SK-MEL-5 (cell line): ENCODE measurements at places on chromosomes 4 and X. TPM values are rescaled to one million over a fixed set of nuclear protein-coding genes. Genes with fewer than 3 reads are reported as not detected.

DNA sequence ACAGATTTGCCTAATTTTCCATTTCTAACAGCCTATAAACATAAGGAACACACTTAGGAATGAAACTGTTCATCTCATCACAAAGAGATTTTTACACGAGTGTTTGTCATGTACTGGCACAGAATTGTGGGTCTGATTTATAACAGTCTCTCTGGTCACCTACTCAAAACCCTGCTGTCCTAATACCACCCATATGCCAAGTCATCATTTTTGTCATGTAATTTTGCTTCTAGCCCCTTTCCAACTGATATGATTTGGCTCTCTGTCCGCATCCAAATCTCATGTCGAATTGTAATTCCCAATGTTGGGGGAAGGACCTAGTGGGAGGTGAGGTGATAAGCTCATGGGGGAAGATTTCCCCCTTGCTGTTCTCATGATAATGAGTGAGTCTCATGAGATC is 284.1 kb upstream of the SLITRK2 start:
- DNase-seq = no peak

- DNase-seq = peak; percentile 53
These were observed 230.8 kb downstream of the TMEM47 start for GRCh38 chrX:34426334-34426733.

DNA sequence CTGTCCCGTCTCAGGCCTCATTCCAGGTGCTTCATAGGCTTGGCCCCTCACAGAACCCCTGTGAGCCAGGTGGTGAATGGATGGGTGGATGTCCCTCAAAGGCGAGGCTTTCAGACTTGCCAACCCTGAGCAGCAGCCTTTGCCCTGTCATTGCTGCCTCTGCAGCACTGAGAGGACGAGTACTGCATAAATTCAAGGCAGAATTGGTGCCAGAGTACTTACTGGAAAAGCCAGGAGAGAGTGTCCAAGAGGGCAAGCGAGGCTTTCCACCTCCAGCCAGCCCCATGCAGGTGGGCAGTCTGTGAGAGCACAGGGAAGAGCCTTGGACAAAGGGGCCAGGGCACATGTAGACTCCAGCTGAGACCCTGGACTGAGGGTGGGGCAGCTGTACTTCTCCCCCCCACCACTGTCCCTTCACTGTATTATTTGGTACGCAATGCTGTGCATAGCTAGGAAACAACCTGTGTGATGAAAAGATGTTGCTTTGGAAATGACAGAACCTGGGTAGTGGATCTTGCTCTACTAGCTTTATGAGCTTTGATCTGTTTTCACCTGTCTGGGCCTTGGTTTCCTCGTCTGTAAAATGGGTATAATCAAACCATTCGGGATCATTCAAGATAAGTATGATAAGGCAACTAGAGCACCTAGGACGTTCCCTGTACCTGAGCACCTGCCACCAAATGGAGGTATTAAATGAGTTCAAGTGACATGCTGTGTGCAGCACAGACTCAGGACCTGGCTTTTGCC is 224.9 kb upstream of the PSAPL1 start:
- DNase-seq = no peak

DNA sequence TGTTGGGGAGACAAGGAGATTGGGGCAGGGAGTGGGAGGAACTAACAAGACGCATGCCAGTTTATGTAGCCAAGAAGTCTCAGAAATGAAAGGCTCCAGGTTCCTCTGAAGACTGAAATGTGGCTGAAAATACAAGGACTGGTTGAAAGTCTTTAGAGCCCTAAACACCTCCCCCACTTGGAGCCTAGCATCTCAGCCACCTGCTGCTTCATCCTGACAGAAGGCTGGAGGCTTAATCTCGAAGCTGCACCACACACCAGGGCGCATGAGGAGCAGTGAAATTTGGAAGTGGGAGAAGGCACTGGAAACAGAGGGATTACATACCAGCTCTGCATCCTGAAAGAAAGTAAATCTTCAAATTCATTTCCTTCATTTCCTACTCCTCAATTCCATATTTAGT is 160.7 kb upstream of the FTHL17 start:
- no peak for DNase-seq

DNA sequence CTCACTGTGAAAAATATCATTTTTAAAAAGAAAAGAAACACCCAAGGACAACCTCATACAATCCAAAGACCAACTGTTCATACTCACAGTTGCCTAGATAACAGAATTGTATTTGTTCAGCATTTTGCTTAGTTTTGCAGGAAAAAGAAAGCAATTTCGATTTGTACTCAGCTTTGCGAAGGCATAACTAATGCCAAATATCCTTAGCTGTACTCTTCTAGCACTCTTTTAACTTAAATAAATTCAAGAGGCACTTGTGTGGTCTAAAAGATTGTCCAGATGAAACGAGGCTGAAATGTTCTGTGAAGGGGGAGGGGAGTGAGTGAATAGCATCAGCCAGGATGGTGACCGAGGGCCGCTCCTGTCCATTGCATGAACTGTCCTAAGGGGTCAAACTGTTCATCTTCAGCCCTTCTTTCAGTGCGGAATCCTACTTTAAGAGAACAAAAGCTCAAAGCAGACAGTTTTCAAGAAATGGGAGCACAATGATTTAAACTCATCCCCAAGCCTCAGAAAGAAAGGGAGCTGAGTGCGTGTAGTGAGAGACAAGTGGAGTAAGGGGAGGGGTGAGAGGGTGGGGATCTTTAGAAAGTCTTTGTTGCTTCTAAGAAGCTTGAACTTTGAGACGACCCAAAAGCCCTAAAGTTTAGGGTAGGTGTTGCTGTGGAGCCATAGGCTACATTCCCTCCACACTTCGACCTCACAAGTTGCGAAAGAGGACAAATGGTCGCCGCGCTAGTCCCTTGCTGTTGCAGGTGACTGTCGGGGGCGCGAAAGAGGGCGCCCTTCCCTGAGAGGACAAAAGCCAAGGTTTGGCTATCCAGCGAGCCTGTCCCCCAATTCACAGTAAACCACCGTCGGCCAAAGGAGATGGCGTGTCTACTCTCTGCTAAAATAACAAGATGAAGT is 4.0 kb upstream of the NEUROG2 start:
- DNase-seq = no peak

DNA sequence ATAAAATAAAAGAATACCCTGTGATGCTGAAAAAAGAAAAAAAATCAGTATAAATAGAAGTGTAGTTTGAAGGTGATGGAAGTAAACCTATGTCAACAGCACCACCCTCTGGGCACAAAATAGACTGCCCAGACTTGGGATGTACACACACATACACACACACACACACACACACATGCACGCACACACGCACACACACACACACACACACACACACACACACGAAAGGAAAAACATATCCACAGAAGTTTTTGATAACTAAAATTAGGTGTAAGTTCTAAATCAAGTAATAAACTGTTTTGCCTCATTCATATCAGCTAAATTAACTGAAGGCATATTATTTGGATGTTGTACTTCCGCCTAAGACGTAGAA is 40.5 kb downstream of the ANXA5 start:
- peak; percentile 61 for DNase-seq

DNA sequence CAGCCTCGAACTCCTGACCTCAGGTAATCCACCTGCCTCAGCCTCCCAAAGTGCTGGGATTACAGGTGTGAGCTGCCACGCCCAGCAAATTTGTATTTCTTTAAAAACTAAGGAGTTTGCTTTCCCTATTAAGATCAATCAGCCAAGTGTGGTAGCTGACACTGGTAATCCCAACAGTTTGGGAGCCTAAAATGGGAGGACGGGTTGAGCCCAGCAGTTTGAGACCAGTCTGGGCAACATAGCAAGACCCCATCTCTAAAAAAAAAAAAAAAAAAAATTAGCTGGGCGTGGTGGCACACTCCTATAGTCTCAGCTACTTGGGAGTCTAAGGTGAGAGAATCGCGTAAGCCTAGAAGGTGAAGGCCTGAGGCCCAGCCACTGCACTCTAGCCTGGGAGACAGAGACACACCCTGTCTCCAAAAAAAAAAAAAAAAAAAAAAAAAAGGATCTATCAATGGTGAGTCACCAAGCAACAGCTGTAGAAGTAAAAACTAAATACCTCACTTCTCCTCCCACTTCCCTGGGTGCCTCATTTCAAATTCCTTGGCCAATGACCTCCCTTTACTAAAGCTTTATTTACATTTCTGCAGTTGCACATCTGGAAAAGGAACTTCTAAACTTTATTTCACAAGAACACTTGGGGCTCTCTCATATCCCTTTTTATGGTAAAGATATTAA is 54.5 kb downstream of the LDB2 start:
- no peak for DNase-seq

DNA sequence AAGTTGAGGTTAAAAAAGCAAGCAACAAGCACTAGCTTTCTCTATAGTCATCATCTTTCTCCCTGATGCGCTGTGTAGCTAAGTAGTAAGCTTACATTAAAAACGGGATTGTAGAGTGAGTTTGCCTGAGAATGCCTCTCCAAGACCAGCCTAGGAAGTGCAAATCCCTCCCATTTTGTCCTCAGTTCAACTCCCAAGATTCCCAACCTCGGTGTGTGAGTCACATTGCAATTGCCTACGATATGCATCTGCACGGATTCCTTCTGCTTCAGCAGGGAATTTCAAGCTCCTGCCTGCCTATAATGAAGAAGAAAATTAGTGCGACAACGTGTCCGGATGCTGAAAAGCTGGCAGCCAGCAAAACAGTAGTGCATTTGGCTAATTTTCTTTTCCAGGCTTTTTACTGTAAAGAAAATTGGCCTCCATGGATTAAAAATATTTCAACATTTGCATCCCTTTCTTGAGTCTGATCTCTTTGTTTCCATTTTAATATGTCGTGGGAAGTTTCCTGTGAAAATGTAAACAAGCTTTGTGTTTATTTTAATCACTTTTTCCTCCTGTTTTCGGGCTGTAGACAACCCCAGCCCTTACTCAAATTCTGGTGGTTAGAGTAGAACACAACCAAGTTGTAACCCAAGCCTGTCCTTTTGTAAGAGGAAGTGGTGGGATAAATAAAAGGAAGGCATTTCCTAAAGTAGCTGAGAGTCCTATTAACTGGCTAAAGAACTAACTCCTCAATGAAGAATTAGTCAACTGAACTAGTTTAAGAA is 58.4 kb upstream of the TET2 start:
- DNase-seq = peak; percentile 12

GRCh38 chrX:43898406-43899035 is 16.3 kb upstream of the MAOB start:
- no peak for DNase-seq

GLUD2 gene
- total RNA-seq = 16.8 and 19.9 TPM in 2 replicates

- no peak for DNase-seq
These were observed 9.3 kb downstream of the ZXDA start for GRCh38 chrX:57900975-57901374.

GRCh38 chrX:83593634-83594294 is 85.7 kb downstream of the POU3F4 start:
- DNase-seq = no peak

GRCh38 chr4:1910643-1911042 is 39.5 kb downstream of the NSD2 start:
- DNase-seq = peak; percentile 69

DNA sequence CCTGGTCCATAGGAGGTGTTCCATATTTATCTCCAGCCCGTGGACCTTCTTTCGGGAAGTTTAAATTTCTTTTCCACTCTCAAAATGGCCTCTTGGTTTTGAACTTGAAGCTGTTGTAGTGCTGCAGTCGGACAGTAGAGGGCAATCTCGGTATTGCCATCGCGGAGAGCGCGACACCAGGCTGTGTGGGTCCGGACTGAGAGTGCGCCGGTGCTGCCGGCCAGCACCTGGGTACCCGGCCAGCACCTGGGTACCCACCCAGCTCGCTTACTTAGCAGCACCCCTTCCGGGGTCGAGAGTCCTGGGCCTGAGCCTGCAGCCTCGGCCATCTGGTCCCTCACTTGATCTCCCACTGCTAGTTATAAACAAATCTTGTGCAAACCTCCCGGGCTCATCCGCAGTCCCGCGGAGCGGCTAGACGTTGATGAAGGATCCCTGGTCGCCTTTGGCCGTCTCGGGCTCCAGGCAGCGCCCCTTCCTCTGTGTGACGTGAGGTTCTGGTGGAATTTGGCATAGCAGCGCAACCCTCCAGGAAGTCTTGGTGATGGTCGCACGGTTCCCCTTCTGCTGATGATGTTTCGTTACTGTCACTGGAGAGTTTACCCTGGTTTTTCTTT is 18.0 kb downstream of the FAM9A start:
- DNase-seq = peak; percentile 21

DNA sequence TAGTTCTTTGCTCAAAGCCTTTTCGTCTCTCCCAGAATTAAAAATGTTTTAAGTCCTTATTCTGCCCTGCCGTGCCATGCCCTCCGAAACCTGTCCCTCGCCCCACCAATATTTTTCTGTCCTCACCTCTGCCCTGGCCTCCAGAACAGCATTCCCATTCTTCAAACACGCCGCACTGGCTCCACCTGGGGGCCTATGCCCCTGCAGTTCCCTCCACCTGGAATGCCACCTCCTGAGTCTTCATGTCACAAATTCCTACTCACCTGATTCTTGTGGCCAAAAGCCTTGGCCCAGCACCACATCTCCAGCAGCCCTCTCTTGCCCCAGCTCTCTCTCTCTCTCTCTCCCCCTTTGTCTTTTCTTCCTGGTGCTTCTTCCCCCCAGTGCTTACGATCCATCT is 91.6 kb downstream of the APBB2 start:
- no peak for DNase-seq

- DNase-seq = no peak
These were observed 49.9 kb upstream of the NFKB1 start for GRCh38 chr4:102451266-102451665.

- DNase-seq = no peak
These were observed 2594.8 kb downstream of the ARAP2 start for GRCh38 chr4:33649471-33649870.

- peak; percentile 79 for DNase-seq
These were observed 66.2 kb upstream of the TACR3 start for GRCh38 chr4:103786014-103786413.

CXorf49 gene
- not detected in 2 replicates for total RNA-seq

DNA sequence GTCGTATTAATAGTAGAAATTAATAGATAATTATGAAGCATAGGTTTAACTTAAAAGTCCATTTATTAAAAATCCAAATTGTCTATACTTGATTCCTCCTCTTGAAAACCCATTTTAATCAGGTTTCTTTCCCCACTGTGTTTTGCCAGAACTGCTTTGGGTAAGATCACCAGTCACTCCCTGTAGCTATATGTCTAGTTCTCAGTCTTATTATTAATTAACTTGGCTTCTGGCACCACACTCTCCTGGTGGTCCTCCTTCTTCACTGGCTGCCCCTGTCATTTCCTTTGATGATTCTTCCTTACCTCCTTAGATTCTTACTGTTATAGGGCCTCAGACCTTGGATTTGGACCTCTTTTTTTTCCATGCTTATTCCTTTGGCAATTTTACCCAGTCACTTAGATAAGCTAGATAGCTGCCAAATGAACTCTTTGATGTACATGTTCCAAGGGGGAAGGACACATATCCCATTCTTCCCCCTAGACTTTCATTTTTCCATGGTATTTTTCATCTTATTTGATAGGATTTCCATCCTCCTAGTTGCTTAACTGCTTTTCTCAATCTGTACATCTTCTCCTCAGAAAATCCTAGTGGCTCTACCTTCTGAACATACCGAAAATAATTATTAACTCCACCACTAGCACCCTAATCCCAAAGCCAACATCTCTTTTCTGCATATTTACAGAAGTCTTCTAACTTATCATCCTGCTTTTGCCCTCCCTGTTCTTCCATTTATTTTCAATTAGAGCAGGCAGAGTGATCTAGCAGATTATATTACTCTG is 24.5 kb downstream of the GIMD1 start:
- DNase-seq = no peak

RPL34 gene
- 1,528 and 1,580 TPM in 2 replicates for total RNA-seq
